ENCODE measurements at places on chromosomes 6 and 20.

DNA sequence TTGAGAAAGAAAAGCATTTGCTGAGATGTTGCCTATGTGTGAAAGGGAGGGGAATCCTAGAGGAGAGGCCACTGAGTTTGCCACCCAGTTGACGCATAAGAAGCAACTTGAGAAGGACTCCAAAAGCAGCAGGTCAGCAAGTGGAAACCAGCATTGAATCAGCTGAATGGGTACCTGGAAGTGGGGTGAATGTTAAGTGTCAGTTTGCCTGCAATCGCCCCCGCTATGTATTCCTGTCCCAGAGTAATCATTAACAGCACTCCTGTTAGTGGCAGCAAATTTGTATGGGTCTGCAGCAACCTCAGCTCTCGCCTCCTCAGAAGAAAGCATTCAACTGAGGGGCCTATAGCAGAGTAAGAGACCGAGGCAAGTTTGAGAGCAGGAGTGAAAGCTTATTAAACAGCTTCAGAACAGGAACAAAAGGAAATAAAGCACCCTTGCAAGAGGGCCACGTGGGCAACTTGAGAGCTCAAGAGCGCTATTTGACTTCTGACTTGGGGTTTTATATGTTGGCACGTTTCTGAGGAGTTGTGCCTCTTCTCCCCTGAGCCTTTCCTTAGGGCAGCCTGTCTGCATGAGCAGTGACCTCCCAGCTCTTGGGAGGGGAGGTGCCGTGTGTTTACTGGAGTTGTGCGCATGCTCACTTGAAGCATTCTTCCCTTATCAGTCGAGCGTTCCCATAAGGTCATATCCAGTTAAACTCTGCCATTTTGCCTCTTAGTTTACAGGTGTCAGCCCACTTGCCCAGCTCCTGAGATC, 122.6 kb upstream of the PHACTR1 start:
- DNase-seq, result no peak

DNA sequence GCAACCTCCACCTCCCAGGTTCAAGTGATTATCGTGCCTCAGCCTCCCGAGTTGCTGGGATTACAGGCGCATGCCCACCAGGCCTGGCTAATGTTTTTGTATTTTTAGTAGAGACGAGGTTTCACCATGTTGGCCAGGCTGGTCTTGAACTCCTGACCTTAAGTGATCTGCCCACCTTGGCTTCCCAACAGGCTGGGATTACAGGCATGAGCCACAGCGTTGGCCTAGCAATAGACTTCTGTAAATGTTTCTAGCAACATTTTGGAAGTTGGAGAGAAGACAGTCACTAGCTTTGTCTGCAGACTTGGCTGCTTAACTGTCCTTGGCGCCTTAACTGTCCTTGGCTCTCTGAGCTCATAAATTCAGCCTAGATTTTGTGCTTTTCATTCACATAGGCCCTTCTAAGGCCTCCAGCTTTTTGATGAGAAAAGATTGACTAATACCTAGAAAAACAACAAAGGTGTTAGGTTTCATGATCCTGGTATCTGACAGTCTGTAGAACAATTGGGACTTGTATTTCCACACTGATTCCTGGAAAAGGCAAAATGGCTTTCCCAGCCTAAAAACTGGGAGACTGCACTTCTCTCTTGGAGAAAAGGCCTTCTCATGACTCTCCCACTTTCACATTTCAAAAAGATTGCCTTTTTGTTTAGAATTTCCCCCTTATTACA, 49.7 kb downstream of the OR2B2 start:
- DNase-seq, result no peak

DNA sequence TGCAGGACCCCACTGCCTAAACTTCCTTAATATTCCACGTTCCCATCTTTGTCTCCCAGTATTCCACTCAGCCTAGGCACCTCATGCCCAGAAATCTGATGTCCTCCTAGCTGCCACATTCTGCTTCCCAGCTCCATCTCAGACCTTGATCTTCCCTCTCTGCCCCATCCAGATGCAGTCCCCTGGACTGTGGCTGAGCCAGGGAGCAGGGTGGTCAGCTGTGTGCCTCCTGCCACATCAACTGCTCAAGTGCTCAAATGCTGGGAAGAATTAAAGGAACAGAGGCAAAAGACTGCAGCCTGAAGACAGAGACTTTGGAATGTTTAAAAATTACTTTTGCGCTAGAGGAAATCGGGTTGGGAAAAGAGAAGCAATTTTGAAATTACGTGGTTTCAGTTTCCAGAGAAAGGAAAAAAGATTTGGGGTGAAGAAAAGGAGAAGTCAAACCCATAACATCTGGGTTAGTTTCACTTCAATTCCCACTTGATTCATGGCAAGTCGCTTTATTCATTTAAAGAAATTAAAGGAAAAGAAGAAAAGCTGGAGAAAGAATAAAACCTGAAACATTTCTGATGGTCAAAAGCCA, 704.8 kb downstream of the PTPRT start:
- no peak for DNase-seq

GRCh38 chr6:144744720-144745119, 459.6 kb downstream of the UTRN start:
- no peak for DNase-seq

Data from activated CD8-positive, alpha-beta memory T cell treated with anti-CD3 and anti-CD28 coated beads for 4 hours (primary cell).